ENCODE measurements at places on chromosomes 7 and 10.
A peak's percentile ranks its signal among the peaks of the same experiment; 100 is the strongest.

DNA sequence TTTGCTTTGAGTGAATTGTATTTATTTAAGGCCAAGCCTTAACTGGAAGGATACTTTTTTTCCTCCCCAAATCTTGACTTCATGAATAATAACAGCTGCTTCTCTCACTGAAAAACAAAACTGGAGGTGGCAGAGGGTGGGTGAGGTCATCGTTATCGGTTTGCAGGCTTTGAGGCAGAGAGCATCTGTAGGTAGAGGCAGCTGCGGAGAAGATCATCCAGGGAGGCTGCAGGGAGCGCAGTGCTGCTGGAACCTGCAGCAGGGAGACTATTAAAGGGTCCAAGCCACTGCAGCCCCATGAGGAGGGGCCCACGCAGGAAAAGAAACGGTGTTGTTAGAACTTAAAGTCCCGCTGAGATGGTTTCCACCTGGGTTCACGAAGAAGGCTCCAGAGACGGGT lies 112.1 kb upstream of the SDK1 start:
- no peak for DNase-seq

DNA sequence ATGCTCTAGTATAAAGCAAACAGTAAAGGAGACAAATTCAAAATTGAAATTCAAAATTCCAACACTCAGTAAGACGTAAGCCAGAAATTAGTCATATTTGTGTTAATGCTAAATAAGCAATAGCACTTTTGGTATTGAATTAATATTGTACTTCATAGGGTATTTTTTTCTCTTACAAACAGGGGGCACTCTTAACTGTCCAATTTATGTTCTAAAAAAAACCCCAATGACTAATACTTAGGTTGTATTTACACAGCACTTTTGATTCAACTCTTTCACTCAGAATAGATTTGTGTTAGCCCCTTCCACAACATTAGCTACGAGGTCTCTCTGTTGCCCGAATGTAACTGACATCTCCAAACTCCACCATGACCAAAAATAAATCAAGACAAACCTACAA lies 284.9 kb upstream of the COBL start:
- DNase-seq: no peak

GRCh38 chr7:142853739-142854371 lies 1.0 kb upstream of the EPHB6 start:
- peak; percentile 66 for DNase-seq

GRCh38 chr7:119974972-119975371 lies 298.0 kb upstream of the KCND2 start:
- DNase-seq: peak; percentile 33

GRCh38 chr7:4712281-4713182 lies 30.4 kb downstream of the FOXK1 start:
- peak; percentile 58 for DNase-seq
